Common myeloid progenitor, CD34-positive (primary cell): ENCODE measurements at places on chromosomes 3 and 15.
A peak's percentile ranks its signal among the peaks of the same experiment; 100 is the strongest.

DNA sequence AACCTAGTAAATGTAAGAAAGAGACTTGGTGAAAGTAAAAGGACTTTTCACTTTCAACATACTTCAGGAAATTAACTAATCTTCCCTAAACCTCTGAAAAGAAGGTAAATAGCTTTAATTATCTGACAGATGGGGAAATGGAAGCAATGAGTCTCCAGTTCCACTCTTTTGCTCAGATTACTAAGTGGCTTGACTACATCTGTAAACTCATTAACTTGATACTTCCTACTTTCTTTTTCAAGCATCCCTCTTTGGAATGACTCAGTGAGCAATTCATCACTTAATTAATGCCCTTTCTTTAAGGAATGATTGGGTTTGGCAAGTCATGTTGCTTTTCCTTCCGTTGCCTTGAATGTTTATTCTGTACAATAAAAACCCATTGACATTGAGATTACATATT is 234.2 kb downstream of the GRM7 start:
- no peak for DNase-seq

DNA sequence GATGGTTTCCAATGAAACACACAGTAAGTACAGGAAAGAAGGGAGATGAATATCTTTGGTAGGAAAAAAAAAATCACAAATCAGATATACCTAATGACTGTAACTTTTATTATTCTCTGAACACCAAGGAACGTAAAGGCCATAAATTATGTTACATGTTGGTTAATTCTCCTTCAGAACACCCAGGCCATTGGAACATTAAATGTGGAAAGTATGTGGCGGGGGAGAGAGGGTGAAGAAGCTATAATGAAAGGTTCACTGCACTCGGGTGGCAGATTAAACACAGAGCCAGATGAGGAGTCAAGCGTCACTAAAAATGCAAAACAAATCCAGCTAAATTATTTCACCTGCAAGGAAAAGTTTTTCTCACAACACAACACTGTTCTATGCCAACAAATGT is 193.8 kb downstream of the FHIT start:
- no peak for DNase-seq

DNA sequence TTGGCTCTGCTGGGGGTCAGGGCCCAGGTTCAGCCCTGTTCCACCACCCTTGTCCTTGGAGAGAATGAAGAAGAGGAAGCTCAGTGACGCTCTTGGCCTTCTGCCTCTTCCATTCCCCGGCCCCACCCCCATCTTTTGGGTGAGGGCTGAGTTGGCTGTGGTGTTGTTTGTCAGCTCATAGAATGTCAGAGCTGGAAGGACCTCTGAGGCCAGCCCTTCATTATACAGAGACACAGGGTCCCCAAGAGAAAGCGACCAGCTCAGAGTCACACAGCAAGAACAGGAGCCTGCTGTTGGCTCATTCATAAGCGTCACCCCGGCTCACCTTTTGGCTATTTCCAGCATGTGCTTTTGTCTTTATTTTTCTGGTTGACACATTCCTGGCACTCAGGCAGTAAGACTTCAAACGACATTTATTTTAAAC is 68.2 kb downstream of the AAGAB start:
- peak; percentile 73 for DNase-seq

DNA sequence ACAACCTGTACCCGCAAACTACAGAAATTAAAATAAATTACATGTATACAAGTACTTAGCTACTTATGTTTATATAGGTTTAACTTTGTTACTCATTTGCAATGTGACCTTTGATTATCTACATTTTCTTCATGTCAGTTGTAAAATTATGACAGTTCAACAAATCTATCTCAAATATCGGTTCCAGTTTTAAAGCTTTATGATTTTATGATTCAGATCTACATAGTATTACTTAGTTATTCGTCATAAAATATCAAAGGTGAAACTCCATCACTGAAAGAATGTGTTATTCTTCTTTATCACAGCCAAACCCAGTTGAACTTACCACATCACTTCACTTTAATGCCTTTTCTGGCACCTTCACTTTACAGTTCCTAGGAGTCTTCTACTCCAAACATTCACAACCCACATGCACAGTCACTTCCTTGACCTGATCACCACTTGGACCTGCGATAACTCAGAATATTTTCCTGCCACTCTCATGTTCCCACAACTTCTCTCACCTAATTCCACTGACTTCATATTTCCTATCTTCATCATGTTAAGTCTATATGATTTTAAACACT is 47.2 kb downstream of the SLITRK3 start:
- DNase-seq: no peak

DNA sequence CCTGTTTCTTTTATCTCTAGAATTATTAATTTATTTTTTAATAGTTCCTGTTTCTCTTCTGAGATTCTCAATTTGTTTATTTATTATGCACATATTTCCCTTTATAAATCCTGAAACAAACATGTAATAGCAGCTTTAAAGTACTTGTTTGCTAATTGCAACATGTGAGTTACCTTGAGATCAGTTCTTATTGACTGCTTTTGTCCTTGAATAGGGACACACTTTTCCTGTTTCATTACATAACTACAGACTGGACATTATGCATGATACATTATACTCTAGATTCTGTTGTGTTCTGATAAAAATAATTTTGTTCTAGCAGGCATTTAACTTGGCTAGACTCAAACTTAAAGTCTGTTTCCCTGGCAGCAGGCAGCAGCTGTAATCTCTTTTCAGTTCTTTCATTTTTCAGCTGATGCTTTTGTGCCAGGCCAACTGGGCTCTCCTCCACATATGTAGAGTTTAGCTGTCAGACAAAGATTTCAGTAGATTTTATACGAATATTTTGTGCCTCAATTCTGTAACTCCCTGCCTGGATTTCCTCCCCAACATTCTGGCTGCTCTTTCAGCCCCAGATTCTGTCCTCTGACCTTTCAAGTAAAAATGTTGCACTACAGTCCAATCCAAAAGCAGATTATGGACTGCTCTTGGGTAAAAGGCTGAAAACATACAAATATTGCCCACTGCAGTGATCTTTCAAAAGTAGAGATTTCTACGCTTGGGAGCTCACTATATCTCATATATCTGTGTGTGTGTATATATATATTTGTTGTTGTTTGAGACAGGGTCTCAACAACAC is 41.9 kb downstream of the PCOLCE2 start:
- DNase-seq: no peak

- DNase-seq: no peak
These were observed 39.1 kb downstream of the SCN5A start for GRCh38 chr3:38610436-38610835.

DNA sequence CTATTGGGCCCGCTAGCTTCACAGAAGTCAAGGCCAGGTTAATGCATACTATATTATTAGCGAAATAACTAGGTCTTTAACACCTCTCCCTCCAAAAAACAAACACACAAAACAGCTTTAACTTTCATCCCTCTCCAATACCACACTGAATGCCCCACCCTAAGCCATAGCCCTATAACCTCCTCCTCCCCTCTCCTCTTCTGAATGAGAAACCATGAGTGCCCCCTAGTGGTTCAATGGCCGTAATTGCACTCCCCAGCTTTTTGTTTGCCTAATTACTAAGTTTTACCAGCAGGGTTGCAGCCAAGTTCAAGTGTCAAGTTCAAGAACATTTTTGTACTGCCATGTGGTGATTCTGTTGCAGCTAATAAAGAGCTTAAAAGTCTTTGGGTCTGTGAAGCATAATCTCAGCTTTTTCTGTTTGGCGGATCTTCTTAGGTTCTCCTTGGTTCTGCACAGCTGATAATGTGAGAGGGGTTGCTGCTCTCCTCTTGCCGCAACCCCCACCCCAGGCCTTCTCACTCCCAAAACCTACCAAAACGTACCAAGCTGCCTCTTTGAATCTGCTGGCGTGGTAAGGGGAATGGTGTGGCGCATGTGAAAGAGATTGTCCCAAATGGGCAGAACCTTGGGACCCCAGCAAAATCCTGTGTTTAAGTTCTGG is 57.9 kb downstream of the RPL22L1 start:
- peak; percentile 89 for DNase-seq

- DNase-seq: no peak
These were observed 132.6 kb downstream of the PDZRN3 start for GRCh38 chr3:73492186-73492585.

GRCh38 chr3:104916971-104917370 is 449.7 kb upstream of the ALCAM start:
- DNase-seq: no peak

GRCh38 chr15:80701676-80702311 is 6.7 kb downstream of the ABHD17C start:
- DNase-seq: no peak

- no peak for DNase-seq
These were observed 72.4 kb upstream of the TRPM1 start for GRCh38 chr15:31173790-31174450.

GRCh38 chr15:60906146-60906674 is 322.9 kb downstream of the RORA start:
- DNase-seq: peak; percentile 68

- DNase-seq: no peak
These were observed 2.7 kb upstream of the LMAN1L start for GRCh38 chr15:74809956-74810355.

DNA sequence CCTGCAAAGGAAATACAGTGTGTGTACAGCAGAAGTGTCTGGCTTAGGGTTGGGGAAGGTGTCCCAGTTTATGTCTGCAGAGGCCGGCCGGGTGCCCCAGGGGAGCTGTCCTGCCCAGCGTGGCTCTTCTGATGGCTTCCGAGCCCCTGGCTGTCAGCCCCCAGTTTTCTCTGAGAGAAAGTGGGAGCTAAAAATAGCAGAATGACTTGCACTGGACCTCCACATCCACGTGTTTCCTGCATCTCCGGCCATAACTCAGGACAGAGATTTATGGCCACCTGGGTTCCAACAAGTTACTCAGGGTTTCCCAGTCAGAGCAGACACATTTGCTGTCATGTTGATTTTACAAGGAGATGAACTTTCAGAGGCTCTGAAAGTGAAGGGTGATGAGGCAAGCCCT is 192.0 kb downstream of the ATP10A start:
- no peak for DNase-seq

GRCh38 chr3:98800401-98800800 is 37.3 kb downstream of the ST3GAL6 start:
- DNase-seq: no peak

DNA sequence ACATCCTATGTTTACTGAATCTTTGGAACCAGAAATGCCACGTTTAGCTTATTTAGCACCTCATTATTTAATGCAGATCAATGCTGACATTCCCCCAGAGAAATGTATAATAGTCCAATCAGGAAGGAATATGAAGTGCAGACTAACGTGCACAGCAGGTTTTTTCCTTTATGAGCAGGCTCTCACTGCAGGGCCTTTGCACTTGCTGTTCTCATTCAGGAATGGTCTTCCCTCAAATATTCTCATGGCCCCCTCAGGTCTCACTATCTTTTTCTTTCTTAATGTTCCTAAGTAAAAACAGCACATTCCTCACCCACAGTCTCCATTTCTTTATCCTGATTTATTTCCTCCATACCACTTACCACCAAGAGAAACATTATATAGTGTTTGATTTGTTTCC is 174.6 kb downstream of the FOXP1 start:
- no peak for DNase-seq

DNA sequence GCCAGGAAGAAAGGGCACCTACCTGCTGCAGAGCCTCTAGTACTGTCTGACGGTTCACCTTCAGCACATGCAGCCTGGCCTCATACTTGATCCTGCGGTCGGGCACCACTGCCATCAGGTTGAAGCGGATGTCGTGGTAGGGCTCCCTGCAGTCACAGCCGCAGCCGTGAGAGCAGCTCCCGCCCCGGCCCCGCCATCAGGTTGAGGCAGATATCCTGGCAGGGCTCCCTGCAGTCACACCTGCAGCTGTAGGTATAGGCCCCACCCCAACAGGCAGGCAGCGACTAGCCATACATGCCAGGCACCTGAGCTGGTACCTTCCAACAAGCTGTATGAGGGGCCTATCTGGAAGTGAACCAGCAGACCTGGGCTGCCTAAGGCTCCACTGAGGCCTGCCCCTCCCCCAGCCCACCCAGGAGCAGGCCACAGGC is 38.7 kb downstream of the SEMA3G start:
- DNase-seq: no peak

GRCh38 chr3:74067296-74067695 is 442.6 kb upstream of the PDZRN3 start:
- DNase-seq: no peak

DNA sequence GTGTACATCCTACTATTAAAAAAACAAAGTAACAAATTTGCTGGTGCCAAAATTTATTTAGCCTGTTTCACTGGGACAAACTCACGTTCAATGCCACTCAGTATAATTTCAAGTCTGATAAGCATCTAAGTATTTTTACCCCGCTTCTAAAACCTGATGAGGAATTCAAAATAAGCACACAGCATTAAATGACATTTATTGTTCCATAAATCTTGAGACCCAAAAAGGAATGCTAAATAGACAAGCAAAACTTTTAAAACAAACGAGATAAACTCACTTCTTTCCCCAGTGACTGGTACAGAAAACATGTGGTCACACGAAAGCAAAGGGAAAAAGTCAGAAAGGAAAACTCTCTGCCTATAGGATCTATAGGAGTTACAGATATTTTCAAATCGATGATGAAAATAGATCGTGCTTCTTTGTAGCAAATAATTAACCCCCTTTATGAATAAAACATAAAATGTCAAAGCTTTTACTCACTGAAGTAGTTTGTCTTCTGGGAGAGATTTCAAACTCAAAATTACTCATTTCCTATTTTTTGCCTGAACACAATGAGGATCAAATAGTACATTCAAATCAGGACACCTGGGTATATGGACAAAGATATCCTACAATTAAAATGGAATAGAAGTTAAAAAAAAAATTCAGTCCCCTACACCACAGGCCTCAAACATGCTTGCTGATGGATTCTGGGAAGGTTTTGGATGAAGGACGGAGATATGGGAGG is 51.7 kb downstream of the UBP1 start:
- no peak for DNase-seq

DNA sequence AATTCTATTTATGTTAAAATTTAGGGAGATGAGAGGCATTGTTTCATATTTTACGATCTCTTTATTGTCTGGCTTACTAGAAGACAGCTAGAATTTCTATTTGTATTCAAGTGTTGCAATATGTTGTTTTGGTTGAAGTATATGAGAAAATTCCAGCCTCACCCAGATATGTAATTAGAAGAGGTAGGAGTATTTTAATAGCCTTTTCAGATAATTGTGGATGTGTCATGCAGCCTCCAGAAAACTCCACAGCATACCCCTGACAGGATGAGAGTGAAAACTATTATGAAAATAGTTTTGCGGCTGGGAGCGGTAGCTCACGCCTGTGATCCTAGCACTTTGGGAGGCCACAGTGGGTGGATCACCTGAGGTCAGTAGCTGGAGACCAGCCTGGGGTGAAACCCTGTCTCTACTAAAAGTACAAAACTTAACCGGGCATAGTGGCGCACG is 21.5 kb upstream of the USP3 start:
- no peak for DNase-seq

DNA sequence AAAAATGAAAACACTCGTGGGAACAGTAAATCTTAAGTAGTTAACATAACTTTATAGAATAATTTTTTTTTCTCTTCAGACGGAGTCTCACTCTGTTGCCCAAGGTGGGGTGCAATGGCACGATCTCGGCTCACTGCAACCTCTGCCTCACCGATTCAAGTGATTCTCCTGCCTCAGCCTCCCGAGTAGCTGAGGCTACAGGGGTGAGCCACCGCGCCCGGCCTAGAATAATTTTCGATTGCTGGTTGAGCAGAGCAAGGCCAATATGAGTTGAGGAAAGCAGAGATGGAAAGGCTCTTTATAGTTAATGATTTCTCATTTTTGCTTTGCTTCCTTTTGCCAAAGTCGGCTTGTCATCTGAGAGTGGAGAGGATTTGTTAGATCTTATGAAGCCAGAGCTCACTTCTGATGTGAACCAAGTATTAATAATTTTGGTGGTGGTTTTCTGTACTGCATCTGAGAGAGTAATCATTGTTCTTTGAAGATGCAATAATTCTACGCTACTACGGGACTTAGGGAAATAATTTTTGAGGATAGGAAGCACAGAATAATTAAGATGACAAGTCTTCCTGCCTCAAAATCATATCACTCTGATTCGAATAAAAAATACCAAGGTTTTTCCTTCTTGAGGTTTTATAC is 1.6 kb upstream of the GOLM2 start:
- DNase-seq: peak; percentile 64
